ENCODE measurements at places on chromosomes 5 and 9. TPM values are rescaled to one million over a fixed set of nuclear protein-coding genes. Genes with fewer than 3 reads are reported as not detected.
A peak's percentile ranks its signal among the peaks of the same experiment; 100 is the strongest.

Gene DAB2
- not detected for total RNA-seq

Gene IL9
- 104 TPM for total RNA-seq

Gene TMEM171
- not detected for total RNA-seq

Gene GPR107
- 23.7 TPM for total RNA-seq

Gene SCGB3A2
- total RNA-seq = not detected

Gene MAMDC4
- total RNA-seq = 19.0 TPM

Gene MLANA
- not detected for total RNA-seq

Gene UAP1L1
- 22.3 TPM for total RNA-seq

Gene SLC34A3
- total RNA-seq = not detected

Gene AGXT2
- total RNA-seq = not detected

GRCh38 chr5:142795251-142795650 lies 25.1 kb downstream of the ARHGAP26 start:
- DNase-seq = no peak

- peak; percentile 48 for DNase-seq
Measured at GRCh38 chr9:5851445-5851844, 18.5 kb upstream of the ERMP1 start.

- no peak for DNase-seq
Measured at GRCh38 chr9:107700847-107701246, 211.3 kb upstream of the KLF4 start.

DNA sequence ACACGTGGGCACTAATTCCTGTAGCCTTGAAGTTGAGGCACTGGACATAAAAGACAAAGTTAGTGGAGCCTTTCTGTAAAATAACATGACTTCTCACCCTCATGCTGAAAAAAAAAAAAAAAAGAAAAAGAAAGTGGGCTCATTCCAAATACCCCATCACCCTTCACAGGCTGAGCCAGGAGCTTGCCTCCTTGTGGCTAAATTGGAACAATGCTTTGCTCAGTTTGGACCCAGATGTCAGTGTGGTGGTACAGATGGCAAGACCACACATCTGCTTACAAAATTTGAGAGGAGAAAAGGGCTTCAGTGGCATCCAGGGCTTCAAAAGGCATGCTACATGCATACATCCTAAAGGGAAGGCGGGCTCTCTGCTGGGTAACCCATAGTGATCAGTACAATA lies 342.8 kb downstream of the EBF1 start:
- no peak for DNase-seq

DNA sequence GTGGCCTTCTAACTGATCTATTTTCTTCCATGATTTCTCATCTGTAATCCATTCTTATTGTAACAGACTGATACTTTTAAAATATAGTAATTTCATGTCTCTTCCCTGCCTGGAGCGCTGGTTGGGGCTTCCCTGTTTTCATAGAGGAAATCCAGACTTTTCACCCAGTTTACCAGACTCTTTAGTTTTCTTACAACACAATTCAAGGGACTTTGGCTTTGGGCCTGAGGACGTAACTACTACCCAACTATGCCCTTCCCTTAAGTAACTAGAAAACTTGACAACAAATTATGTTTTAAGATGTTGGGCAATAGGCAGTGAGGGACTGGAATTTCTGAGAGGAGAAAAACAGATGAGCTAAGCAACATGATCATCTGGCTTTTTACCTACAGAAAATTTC lies 289.6 kb downstream of the FGF10 start:
- DNase-seq = no peak

DNA sequence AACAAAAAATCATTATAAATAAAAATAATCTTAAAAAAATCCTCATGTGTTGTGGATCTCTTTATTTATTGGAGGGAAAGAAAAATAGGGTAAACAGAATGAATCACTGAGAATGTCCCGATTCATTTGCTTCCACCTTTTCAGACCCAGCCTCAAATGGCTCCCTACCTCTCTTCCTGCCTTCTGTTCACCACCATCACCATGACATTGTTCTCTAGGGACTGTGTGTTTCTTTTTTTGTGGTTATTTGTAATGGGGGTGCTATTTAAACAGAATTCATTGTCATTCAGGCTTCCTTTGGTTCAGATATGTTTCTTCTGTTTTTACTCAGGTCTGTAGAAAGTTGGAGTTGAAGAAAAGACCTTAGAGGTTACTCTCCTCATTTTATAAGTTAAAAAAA lies 198.2 kb downstream of the KIF4B start:
- DNase-seq = no peak

- DNase-seq = no peak
Measured at GRCh38 chr9:89524963-89525362, 27.1 kb upstream of the SEMA4D start.

DNA sequence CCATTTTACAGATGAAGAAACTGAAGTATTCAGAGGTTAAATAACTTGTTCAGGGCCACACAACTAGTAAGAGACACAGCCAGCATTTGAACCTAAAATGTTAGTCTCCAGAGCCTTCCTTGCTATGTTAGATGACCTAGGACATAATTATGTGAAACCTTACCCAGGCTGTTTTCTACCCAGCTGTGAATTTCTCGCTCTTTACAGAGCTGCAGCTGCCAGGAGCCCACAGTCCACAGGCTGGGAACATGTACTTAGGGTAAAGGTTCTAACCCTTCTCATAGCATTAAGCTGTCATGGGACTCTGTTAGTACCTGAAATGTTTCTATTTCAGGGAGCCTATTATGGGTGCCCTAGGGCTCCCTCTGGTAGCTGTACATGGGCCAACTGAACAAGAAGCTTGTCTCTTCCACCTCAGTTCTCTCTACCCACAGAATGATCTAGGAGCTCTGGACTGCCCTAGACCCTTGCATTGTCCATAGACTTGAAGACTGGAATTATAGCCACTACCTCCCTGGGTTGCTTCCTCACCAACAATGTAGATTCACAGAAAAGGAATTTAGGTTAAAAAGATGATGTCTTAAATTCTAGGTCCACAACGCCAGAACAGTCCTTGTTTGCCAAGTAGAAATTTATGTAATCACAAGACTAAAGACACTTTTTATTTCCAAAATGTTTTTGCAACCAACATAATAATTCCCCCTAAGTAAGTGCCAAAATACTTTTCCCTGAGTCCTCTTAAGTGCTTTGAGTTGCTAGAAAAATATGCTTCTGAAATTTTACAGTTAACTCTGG lies 262.9 kb downstream of the PIK3R1 start:
- DNase-seq = no peak

GRCh38 chr9:109967651-109968642 lies 187.9 kb downstream of the PALM2AKAP2 start:
- no peak for DNase-seq

GRCh38 chr5:33793276-33793675 lies 98.5 kb downstream of the ADAMTS12 start:
- no peak for DNase-seq

GRCh38 chr9:91864380-91864779 lies 85.6 kb downstream of the ROR2 start:
- DNase-seq = no peak

DNA sequence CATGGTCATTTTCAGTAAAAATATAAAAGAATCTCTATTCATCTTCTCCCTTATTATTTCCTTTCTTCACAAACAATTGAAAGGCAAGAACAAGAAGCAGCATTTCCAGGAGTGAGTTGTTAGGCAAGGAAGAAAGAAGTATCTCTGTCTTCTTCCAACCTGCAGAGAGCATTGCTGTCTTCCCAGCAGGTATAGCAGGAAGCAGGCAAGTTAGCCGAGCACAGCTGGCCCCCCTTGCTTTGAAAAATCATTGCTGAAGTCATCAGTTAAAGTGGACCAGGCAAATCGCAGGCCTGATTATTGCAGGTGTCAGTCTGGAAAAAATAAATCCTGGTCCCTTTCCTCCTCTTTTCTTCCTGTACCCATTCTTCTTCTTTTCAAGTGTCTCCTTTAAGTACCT lies 353.1 kb upstream of the BRINP1 start:
- DNase-seq = no peak

DNA sequence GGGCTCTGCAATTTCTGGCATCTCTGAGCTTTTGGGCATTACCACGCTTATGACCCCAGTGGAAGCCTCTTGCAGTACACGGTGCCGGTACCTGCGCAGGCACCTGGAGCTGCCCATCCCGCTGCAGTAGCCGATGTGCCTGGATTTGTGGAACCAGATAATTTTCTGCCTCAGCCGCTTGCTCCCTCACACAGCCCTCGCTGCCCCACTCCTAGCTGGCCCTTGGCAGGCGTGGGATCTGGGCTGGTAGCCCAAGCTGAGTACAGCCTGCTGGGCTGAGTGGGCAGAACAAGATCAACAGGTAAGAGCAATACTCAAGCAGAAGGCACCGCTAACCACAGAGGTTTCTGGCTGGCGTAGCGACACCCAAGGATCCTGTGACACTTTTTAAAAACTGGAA lies 1808.8 kb upstream of the ACO1 start:
- DNase-seq = no peak

DNA sequence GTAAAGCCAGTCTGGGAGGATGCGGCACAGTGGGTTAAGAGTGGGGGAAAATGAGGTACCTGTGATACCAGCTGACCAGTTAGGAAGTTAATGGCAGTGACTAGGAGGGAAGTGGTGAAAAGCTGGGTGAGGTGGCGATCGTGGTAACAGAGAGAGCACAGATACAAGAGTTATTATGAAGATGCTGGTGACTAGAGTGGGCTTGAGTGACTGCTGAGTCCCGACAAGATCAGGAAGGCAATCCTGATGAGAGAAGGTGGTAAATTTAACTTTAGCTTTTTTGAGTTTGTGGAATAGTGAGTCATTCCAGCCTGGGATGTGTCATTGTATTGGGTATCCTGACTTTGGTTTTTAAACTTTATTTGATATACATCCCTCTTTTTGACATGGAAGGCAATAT lies 38.8 kb downstream of the CMYA5 start:
- DNase-seq = no peak

GRCh38 chr5:133934822-133935666 lies 33.4 kb downstream of the C5orf15 start:
- DNase-seq = no peak

DNA sequence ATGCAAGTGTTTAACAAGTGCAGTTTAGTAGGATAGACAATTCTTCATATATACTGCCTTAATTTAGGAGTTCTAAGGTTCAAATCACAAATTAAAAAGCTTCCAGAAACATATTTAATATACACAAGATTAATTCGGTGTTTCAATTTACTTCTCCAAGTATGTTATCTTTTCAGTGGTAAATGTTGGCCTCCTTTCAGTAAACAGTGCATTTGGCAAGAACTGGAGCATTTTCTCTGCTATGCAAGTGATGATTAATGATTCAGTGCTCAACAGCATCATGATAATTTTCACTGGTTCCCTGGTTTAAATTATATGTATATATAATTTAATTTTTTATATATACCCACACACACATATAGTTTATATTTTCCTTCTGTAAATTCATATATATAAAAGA lies 541.7 kb downstream of the EFNA5 start:
- DNase-seq = no peak

DNA sequence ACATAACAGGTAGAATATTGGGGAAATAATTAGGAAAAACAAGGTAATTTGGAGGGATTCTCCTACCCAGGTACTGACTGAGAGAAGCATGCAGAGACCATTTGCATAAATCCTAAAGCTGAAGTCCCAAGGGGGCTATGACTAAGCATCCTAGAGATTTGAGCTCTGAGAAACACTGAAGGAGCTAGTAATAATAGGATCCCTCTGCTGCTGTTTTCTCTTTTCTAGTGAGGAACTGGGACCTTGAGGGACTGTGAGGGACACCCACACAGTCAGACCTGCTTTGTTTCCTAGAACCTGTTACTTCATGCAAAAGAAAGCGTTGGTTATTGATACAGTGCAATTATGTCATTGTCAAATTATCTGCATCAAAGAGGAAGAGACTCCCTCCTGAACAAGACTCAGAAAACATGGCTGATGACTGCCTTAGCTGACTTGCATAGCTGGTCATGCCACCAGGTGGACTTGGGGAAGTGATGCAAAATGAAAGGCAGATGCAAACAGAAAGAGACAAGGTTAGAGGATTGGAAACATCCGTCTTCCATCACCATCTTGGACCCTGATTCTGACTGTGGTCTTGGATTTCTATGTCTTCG lies 335.4 kb downstream of the NTRK2 start:
- no peak for DNase-seq

DNA sequence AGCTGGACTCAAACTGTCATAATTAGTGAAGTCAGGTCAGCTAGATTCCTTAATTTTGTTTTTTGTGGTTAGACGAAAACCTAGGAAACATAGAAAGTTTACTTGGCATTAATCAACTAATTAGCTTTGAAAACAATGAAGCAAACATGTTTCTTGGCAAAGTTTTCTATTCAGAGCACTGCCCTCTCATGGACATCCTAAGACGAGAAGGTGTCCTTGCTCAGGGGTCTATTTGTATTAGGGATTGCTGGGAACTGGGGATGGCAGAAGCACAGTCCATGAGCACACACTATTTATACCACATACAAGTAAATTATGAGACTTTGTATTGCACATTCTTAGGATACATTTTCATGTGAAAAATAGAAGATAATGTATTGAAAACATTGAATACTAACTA lies 49.7 kb downstream of the POC5 start:
- no peak for DNase-seq

GRCh38 chr5:59757442-59757841 lies 136.1 kb downstream of the PDE4D start:
- no peak for DNase-seq

- no peak for DNase-seq
Measured at GRCh38 chr5:135271533-135272310, 127.3 kb downstream of the MACROH2A1 start.

- DNase-seq = no peak
Measured at GRCh38 chr5:179345433-179346321, at the start of gene ADAMTS2. ADAMTS2 (minus strand) TSS chr5:179345461; CDS start chr5:179345328, 133 bp downstream.

- peak; percentile 60 for DNase-seq
Measured at GRCh38 chr9:33466565-33467495, 6.9 kb downstream of the NOL6 start.

DNA sequence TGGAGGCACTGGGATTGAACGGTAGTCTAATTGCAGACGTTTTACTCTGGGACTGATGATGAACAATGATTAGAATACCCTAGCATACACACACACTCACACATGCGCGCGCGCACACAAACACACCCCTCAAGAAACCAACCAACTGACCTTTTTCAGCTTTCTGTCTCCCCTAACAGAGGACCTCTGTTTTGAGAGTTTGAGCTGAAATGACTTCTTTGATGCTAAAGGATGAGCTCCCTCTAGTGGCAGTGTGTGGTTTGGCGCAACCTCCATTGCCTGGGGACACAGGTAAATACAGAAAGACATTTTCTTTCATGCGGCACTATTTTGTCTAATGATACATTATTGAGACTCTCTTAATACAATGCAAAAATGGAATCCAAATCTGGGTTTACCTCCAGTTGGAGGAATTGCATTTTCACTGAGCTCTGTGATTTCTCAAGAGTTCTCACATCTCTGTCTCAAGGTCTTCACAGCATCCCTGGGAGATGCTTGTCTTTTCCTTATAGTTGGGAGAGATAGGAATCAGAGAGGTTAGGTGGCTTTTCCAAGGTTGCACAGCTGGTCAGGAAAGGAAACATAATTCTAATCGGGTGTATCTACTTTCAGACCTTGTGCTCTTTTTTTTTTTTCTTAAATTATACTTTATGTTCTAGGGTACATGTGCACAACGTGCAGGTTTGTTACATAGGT lies 187.5 kb downstream of the TMEM38B start:
- peak; percentile 51 for DNase-seq

- no peak for DNase-seq
Measured at GRCh38 chr5:2562036-2562435, 189.4 kb downstream of the IRX2 start.

Measured in activated T-helper 2 cell treated with anti-CD3 and anti-CD28 coated beads, Interferon-gamma antibody, Interleukin-2, Interleukin-4, amounts not matched to agents 10 μg/mL and 5 μg/mL and 100 μg/mL, durations not matched to agents 14 hours and 24 hours and 36 hours (primary cell).